HT1080 (cell line): ENCODE measurements at places on chromosomes 3 and 15.

GRCh38 chr3:157159037-157159761, 748 bp downstream of the CCNL1 start:
- DNase-seq, result peak; percentile 62

GRCh38 chr15:79192462-79193036, 90.0 kb upstream of the ANKRD34C start:
- peak; percentile 34 for DNase-seq

- no peak for DNase-seq
Observed at GRCh38 chr3:14374444-14374883, 27.9 kb upstream of the SLC6A6 start.

GRCh38 chr15:60520013-60520824, 41.3 kb upstream of the ICE2 start:
- DNase-seq, result peak; percentile 88

DNA sequence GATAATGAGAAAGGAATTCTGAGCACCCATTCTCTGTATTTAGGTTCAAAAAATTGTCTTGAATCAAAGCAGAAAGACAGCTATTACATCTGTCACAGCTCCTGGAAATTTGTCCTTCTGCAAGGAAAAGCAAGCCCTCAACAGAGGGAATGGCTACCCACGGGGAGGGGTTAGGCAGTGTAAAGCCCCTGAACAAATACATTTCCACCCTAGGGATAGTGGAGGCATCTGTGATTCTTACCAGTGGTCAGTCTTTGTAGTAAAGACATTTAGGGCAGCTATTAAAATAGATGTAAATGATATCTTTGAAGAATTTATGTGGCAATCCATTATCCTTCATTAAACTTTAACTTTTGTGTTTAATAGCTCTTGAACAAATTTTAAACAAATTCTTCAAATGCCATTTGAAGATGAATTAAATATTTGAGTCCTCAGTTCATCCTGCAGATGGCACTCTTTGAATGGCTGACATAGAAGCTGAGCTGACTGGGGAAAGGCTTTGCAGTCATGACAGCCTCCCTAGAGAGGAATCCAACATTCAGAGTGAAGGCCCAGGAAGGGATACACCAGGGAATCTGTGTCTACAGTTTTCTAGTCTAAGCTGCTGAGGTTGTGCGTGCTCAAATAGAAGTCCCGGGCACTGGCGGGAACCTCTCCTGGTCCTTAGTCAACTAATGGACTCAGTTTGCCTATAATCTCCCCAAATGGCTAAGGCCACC, 359.7 kb upstream of the ROPN1 start:
- DNase-seq, result peak; percentile 50
